ENCODE measurements at places on chromosomes 2 and 18. TPM values are rescaled to one million over a fixed set of nuclear protein-coding genes. Genes with fewer than 3 reads are reported as not detected.

GRCh38 chr18:506264-506663, 5.8 kb upstream of the COLEC12 start:
- DNase-seq, result no peak

SP140 gene
- polyA plus RNA-seq, result 1.0 TPM

OST4 gene
- polyA plus RNA-seq, result 386 TPM

GRCh38 chr2:64359892-64360657, 93.9 kb upstream of the LGALSL start:
- DNase-seq, result peak; percentile 58

- no peak for DNase-seq
These were observed 156.5 kb downstream of the MYO5B start for GRCh38 chr18:50038448-50038847.

PSTPIP2 gene
- 4.7 TPM for polyA plus RNA-seq

SCTR gene
- polyA plus RNA-seq, result not detected

OSR1 gene
- 144 TPM for polyA plus RNA-seq

Data from urinary bladder (tissue), 4 donors.